Mammary epithelial cell (primary cell): ENCODE measurements at places on chromosomes 3 and 15. TPM values are rescaled to one million over a fixed set of nuclear protein-coding genes. Genes with fewer than 3 reads are reported as not detected.

The DUOXA1 gene
- total RNA-seq, result 5.5 and 6.8 TPM in 2 replicates

The TIGIT gene
- total RNA-seq, result not detected in 2 replicates

The PXYLP1 gene
- 6.3 TPM for total RNA-seq

The METTL6 gene
- total RNA-seq, result 19.7 and 34.9 TPM in 2 replicates

The GOLGA6L1 gene
- total RNA-seq, result not detected

The RBMS3 gene
- total RNA-seq, result 31.5 and 39.3 TPM in 2 replicates

The LEKR1 gene
- total RNA-seq, result 0.83 TPM

The AADACL2 gene
- not detected in 2 replicates for total RNA-seq

The ANAPC13 gene
- 40.5 and 63.3 TPM in 2 replicates for total RNA-seq

The AGBL1 gene
- total RNA-seq, result not detected

The SLC22A14 gene
- total RNA-seq, result 0.75 and 1.1 TPM in 2 replicates

The CLRN1 gene
- not detected for total RNA-seq
